ENCODE measurements at places on chromosomes 12 and 14. TPM values are rescaled to one million over a fixed set of nuclear protein-coding genes. Genes with fewer than 3 reads are reported as not detected.

TAS2R20 gene
- 1.1 TPM for total RNA-seq

PRH2 gene
- total RNA-seq = 0.95 TPM

KRT85 gene
- total RNA-seq = not detected

GPRC5A gene
- total RNA-seq = 71.5 TPM

ACVRL1 gene
- 17.6 TPM for total RNA-seq

KRT5 gene
- 2.5 TPM for total RNA-seq

TRHDE gene
- total RNA-seq = 19.0 TPM

- H3K4me3 ChIP-seq = no peak overlapping the region
- no peaks in the 10 kb centered on the region for H3K27me3 ChIP-seq
- no peaks in the 10 kb centered on the region for H3K4me1 ChIP-seq
These were observed 53.7 kb upstream of the PLEKHA5 start for GRCh38 chr12:19075711-19076340.

GRCh38 chr12:11650286-11651281, 1.1 kb downstream of the ETV6 start:
- H3K4me3 ChIP-seq = peak overlapping the region; percentile 70
- DNase-seq = no peak
- no peaks in the 10 kb centered on the region for H3K36me3 ChIP-seq
- peaks cover 4% of the 10 kb centered on the region for H3K4me1 ChIP-seq
- no peaks in the 10 kb centered on the region for H3K27me3 ChIP-seq

DNA sequence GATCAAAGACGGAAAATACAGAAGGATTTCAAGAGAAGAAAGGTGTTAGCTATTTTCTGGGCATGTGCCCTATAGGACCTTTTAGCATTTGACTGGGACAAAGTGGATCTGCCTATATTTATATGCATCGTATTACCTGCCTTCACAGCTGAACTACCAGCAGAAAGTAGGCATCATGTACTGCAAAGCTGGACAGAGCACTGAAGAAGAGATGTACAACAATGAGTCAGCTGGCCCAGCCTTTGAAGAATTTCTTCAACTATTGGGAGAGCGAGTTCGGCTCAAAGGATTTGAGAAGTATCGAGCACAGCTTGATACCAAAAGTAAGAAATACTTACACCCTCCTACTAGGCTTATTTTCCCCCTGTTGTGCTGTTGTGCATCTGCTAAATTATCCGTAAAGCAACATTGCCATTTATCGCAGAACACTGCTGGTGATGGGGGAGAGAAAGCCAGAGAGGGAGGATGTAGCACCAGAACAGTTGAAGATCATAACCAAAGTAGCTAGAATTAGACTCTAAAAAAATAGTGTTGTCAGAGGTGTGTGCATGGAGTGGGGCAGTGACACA, 282.0 kb upstream of the RGS6 start:
- no peak overlapping the region for H3K4me3 ChIP-seq
- no peak overlapping the region for H3K27ac ChIP-seq
- no peaks in the 10 kb centered on the region for H3K36me3 ChIP-seq
- H3K4me1 ChIP-seq = no peaks in the 10 kb centered on the region

DNA sequence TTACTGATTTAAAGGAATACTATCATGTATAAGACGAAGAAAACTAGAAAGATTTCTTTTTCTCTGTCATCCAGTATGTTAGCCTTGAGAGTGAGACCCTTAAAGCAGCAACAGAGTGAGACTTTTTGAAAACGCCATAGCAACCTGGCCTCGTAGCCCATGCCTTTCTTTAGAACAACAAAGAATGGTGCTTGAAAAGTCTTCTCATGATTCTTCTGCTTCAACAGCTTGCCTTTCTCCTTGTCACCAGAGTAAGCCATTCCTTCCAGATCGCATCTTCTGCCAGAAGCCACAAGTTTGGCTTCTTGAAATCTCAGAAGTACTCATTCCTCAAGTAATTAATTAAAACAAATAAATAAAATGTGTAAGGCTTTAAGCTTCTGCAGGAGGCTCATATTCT, 109.3 kb downstream of the PDE3A start:
- H3K27me3 ChIP-seq = no peaks in the 10 kb centered on the region
- DNase-seq = no peak
- H3K36me3 ChIP-seq = no peaks in the 10 kb centered on the region
- no peak overlapping the region for H3K4me3 ChIP-seq
- H3K4me1 ChIP-seq = no peaks in the 10 kb centered on the region

DNA sequence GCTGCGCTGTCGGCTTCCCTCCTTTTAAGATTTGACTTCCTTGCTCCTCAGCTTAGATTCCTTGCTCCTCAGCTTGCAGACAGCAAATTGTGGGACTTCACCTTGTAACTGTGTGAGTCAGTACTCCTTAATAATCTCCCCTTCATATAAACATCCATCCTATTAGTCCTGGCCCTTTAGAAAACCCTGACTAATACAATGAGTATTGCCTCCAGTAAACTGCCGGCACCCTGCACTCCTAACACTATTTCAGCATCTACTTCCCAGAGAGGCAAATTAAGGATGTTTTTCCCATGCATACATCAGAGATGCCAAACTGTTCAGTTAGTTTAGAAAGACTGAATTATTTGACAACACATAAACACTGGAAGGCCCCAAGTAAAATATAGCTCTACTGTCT, 611.3 kb upstream of the TMEM132C start:
- no peaks in the 10 kb centered on the region for H3K4me1 ChIP-seq
- H3K27ac ChIP-seq = no peak overlapping the region
- no peaks in the 10 kb centered on the region for H3K27me3 ChIP-seq
- H3K36me3 ChIP-seq = no peaks in the 10 kb centered on the region

- no peaks in the 10 kb centered on the region for H3K36me3 ChIP-seq
- H3K4me3 ChIP-seq = no peak overlapping the region
- H3K27ac ChIP-seq = no peak overlapping the region
These were observed 50.5 kb downstream of the B4GALNT3 start for GRCh38 chr12:510071-510825.

DNA sequence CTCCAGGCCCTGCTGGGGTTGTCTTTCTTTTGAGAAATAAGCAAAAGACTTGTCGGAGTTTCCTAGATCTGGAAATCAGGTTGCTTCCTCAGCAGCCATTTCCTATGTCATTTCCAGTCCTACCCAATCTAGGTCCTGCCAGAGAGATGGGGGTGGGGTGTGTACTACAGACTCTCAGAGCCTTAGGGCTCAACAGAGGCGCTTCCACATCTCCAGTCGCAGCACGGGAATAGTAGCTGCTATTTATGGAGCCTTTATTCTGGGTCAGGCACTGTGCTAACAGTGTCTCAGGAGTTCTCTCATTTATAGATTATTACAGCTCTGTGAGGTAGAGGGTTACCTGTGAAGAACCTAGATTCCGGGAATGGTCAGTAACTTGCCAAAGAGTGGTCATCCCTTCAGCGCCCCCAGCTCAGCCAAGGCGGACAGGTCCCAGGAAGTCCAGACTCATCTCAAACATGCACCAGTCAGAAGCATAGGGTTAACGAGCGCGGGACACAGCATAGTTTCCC, 21.9 kb downstream of the DHRS2 start:
- H3K4me1 ChIP-seq = peaks cover 11% of the 10 kb centered on the region
- no peaks in the 10 kb centered on the region for H3K27me3 ChIP-seq
- no peak for DNase-seq
- no peak overlapping the region for H3K27ac ChIP-seq
- no peaks in the 10 kb centered on the region for H3K36me3 ChIP-seq

DNA sequence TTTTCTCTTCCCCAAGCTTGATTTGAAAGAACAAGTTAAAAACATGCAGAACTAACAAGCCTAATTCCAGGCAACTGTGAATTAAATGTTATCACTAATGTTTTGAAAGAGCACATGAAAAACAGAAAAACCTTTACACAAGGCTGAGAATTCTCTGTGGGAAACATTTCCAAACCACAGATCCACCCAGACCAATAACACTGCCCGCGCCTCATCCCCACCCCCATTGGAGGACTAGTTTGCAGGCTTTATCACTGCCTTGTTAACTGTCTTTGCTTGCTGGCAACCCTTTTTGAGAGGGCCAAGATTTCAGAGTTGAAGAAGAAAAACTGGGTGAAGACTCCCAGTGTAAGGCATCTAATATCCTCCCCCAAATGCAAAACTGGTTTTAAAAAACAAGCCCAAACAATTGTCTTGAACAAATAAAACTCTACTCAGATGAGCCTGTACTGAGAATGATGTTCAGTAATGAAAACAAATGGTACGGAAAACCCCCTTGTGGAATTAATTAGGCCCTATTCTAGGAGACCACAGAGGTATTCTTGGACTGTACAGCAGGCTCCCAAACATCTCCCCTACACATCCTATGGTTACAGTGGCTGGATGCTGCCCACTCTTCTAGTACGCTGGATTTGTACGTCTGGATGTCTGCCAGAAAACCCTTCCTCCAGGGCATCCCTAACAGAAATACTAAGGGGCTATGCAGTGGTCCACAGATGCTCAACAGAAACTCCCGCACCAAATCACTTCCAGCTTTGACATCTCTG, 5.8 kb downstream of the MAX start:
- H3K36me3 ChIP-seq = no peaks in the 10 kb centered on the region
- H3K4me3 ChIP-seq = no peak overlapping the region
- DNase-seq = peak; percentile 32
- H3K27me3 ChIP-seq = no peaks in the 10 kb centered on the region
- peaks cover 26% of the 10 kb centered on the region for H3K4me1 ChIP-seq
- H3K27ac ChIP-seq = no peak overlapping the region

DNA sequence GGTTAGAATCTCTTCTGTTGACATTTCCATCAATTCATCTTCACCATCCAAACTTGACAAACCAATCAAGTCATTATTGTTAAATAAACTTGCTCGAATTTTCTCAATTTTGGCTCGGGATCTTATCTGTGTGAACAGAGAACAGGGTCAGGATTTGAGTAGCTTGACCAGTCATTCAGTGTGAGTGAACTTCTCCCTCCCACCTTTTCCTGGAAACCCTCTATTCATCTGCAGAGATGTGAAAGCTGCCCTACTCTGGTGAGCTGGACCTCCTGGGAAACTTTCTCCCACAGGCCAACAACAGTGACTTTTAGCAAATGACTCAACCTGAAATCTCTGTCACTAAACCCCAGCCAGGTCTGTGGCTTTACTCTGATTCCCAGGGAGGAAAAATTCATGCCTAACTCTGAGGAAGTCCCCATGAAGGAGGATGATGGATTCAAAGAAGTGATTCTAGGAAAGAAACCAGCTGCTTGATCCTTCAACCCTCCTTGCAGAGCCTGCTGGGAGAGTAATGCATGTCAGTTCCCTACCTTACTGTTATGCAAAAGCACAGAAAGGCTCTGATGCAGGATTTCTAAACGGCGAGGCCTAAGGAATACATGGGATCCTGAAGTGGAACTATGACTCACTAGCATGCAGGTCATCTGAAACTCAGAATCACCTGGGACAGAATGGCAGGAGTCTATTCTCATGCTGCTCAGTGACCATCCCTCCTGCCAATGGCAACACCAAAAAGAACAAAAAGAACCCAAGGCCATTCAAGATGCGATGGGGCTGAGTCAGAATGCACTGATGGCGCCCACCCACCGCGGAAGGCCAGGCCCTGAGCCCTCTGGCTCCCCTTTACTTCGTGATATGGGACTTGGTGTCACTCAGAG, 58.0 kb downstream of the TRAFD1 start:
- H3K27me3 ChIP-seq = no peaks in the 10 kb centered on the region
- H3K4me3 ChIP-seq = no peak overlapping the region
- H3K27ac ChIP-seq = no peak overlapping the region
- no peak for DNase-seq

DNA sequence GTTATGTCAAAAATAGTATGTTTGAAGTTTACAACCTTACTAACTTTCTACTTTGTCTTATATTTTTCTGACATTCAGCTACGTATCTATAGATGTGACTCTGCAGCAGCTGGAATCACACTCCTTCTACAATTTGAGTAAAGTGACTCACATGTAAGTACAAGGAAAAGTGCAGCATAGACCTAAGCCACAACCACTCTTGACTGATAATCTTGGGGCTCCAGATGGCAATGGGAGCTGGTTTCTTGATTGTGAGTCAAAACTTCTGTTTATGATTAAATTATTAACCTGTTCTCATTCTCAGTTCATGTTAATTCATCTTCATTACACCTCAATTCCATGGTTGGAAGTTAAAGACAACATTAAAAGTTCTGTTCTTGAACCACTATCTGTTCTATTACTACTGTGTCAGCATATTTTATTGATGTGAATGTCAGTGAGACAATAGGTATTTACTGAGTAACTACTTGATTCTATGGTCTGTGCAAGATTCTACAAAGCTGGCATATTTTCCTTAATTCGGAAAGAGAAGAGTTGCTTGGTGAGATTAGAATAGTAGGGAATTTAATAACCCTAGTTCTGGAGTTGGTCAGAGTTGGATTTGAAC, 112.9 kb downstream of the TSHR start:
- no peak overlapping the region for H3K4me3 ChIP-seq
- DNase-seq = no peak
- H3K27ac ChIP-seq = no peak overlapping the region
- H3K4me1 ChIP-seq = no peaks in the 10 kb centered on the region

GRCh38 chr12:8985213-8985754, 4.1 kb upstream of the KLRG1 start:
- no peaks in the 10 kb centered on the region for H3K27me3 ChIP-seq
- H3K36me3 ChIP-seq = no peaks in the 10 kb centered on the region
- H3K4me3 ChIP-seq = no peak overlapping the region

DNA sequence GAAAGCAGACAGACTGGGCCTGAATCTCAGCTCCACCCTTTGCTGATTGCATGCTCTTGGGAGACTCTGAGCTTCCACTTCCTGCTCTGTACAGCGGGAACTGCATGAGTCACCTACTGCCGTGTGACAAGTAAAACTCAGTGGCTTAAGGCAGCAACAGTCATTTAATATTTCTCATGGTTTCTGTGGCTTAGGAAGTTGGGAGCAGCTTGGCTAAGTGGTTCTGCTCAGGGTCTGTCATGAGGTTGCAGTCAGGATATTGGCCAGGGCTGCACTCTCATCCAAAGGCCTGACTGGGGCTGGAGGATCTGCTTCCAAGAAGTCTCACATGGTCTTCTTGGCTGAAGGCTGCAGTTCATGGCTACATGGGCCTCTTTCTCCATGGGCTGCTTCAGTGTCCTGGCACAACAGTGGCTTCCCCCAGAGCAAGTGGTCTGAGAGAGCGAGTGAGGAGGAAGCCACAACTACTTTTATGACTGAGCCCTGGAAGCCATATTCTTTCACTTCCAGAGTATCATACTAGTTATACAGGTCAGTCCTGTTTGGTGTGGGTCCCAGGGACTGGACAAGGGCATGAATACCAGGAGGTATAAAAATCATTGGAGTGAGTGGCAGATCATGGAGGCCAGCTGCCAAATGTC, 49.7 kb downstream of the FAM222A start:
- DNase-seq = peak; percentile 8
- no peak overlapping the region for H3K27ac ChIP-seq
- H3K4me1 ChIP-seq = peaks cover 19% of the 10 kb centered on the region
- no peak overlapping the region for H3K4me3 ChIP-seq
- H3K36me3 ChIP-seq = no peaks in the 10 kb centered on the region

- no peaks in the 10 kb centered on the region for H3K36me3 ChIP-seq
- no peak for DNase-seq
- H3K27me3 ChIP-seq = no peaks in the 10 kb centered on the region
- no peak overlapping the region for H3K27ac ChIP-seq
- no peaks in the 10 kb centered on the region for H3K4me1 ChIP-seq
These were observed 460.4 kb downstream of the DPF3 start for GRCh38 chr14:72433511-72433910.

All from ovary (tissue), 10 donors.